ENCODE measurements at places on chromosomes 11 and 22.

- no peak for DNase-seq
Observed at GRCh38 chr11:20122131-20122530, 38.1 kb downstream of the DBX1 start.

DNA sequence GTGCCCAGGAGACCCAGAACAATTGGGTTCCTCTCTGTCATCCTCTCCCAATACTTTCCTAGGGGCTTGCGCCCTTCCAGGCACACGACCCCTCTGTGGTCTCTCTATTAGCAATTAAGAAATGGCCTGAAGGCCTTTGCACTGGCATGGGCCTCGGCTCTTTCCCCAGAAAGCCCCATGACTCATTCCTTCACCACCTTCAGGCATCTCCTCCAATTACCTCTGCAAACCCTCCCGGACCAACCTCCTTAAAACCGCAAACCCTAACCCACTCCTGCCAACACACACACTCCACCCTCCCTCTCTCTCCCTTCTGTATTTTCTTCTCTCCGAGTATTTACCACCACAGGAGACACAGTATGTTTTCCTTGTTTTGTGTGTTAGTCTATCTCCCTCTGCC lies 36.7 kb downstream of the LARGE1 start:
- no peak for DNase-seq

DNA sequence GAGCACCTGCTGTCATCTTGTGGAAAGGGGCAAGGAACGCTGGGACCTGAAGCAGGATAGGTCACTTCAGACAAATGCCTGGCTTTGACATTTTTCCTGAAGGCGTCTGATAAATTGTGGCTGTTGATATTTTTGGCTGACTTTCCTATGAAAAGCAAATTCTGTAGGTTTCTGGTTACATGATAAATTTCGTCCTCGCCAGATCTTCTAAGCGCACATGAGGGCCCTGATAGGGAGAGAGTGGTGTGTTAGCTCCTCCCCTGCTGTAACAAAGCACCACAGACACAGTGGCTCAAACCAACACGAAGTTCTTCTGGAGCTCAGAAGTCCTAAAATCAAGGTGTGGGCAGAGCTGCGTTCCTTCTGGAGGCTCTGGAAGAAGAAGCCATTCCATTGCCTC lies 19.6 kb downstream of the APOL4 start:
- DNase-seq = no peak

DNA sequence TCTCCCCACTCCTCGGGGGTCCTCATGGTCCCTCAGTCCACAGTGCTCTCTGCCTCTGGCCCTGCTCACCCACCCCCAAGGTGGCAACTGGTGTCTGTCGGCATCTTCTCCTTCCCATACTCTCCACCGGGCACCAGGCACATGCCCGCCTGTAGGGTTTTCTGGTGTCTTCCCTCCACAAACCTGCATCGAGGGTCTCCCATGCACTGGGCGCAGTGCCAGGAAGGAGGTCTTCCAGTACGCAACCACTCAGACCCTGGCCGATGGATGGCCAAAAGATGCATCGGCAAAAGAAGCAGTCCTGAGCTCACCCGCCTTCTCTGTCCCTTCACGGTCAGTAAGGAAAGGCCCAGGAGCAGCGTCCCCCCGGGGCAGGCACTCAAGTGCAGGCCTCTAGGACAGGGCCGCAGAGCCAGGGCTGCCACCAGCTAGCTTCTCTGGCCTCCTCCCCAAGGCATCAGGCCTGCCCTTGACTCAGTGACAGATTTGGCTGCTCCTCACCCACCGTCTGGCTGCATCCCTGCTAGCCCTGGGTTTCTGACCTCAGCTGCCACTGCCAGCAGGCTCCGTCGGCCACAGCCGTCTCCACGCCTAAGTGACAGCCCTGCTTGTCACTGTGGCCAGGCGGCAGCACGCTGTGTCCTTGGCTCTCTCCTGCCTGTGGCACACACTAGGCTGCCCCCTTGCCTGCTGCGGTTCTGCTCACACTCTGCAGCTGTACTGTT lies 32.1 kb upstream of the IGSF9B start:
- no peak for DNase-seq

DNA sequence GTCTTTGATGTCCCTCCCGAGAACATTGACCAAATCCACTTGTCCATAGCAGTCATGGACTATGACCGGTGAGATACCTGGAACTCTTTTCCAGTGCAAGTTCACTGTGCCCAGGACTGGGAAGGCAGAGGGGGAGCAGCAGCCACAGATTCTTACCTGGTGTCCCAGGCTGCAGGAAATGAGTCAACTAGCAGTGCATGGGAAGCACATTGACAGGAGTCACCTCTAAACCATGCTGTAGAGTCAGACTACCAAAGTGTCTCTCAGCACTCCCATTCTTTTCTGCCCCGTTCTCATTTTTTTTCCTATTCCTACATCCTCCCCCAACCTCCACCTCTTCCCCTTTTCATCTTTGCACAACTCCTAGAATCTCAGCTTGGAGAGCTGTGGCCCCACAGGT lies 67.2 kb upstream of the OLFML1 start:
- DNase-seq = no peak

DNA sequence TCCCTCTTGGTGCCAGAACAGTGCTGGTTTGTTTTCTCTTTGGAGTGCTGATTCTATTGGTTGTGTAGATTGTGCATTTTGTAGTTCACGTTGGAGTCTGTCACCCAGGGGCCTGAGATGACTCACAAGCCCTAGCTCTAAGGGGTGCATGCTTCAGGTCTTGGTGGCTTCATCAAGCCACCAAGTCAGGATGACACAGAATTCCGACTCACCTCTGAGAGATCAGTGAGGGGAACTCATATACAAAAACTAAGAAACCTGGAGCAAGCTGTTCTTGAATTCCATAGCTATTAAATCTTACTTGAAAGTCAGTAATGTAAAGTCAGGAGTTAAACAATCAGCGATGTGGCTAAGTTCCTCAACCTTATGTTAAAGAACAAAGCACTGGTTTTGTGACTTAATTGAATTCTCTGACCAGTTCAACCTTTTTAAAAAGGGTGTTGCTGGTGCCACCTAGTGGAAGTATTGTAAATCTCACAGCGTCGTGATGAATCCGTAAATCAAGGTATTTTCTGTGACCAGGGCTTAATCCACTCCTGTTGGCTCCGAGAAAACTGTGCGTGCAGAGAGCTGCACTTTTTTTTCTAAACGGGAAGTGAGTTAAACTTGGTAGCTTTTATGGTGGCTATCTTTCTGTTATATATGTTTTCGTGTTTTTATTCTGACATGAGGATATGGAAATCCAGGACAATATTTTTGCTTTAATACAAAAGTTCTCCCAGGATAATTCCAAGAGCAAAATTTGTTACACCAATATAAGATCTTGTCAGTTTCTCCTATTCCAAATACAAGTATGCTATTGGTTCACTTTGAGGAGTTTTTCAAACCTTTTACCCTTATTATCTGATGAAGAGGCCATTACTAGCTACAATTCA lies 14.6 kb downstream of the MMP13 start:
- peak; percentile 19 for DNase-seq

- DNase-seq = no peak
Observed at GRCh38 chr11:83037877-83038276, 33.8 kb downstream of the RAB30 start.

DNA sequence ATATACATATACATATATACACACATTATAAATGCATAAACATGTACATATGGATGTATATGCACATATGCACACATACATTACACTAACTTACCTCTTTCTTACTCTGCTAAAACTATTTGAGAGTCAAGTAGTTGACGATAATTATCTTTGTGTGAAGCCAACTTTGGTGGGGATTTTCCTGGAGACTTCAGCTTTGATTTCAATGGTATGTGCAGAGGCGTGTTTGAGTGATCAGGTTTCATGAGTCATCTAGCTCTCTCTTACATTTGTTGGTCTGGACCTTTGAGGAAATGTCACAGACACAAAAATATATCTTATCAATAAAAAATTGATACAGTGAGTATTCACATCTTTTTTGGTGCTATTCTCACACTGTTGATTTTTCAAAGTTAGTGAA lies 769.1 kb upstream of the LUZP2 start:
- DNase-seq = no peak

DNA sequence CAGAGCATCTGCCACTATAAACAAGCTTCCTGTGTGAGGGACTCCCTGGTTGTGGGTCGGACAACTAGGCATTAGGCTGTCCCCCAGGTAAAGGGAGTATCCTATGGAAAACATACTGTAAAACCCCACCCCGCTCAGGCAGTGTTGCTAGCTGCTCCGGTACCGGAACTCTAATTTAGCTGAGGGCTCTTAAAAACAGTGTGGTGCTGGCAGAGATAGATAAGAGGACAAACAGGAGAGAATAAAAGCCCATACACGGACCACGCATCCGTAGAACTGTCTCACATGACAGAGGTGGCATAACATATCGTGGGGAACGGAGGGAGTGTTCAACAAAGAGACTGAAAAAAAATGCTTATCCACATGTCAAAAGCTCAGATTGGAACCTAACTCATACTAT lies 3.4 kb upstream of the MOGAT2 start:
- DNase-seq = no peak

- no peak for DNase-seq
Observed at GRCh38 chr11:3969613-3970012, 114.1 kb downstream of the STIM1 start.

DNA sequence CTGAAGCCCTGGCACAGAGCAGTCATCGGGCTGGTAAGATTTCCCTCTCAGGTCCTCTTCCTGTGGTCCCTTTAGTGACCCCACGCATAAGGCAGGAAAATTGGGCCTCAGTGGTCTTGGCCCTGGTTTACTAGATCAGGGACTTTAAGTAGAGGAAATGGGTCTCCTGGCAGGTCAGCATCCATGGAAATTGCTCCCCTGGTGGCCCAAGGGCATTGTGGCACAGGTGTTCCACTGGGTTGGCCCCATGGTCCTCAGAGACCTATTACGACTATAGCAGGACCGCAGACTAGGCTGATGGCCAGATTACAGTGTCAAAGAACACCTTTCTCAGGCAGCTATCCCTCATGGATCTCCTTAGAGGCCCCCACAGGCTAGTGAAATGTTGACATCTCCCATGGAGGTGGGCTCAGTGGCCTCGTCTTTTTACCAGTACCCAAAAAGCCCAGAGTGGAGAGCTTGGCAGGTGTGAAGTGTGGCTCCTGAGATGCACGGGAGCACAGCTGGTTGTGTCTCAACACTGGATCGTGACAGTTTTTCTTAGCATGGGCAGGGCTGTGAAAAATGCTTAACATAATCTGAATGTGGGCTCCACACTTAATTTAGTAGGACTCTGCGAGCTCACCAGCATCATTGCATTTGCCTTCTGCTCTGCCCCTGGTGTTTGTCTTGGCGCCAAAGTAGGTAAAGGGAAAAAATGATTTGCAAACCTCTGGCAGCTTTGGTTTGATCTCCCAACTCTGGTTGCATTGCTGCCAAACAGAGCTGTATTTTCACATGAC lies 74.2 kb downstream of the ZBTB16 start:
- no peak for DNase-seq

DNA sequence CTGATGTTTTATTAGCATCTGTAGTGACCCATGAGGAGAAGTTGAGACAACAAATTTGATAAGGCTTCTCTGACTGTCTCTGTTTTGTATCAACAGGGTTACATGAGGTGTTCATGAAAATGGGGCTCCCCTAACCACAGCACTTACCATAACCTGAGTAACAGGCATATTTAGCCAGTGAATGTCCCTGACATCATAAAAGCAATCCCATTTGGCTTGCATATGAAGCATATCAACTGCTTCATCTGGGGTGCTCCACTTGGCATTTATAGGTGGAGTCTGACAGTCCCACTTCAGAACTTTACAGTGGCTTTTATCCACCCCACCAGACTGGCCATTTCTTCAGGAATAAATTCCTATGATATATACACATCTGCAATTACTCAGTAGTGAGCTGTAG lies 257.6 kb downstream of the LUZP2 start:
- DNase-seq = no peak

GRCh38 chr11:62925745-62926679 lies 4.8 kb upstream of the CHRM1 start:
- DNase-seq = no peak

DNA sequence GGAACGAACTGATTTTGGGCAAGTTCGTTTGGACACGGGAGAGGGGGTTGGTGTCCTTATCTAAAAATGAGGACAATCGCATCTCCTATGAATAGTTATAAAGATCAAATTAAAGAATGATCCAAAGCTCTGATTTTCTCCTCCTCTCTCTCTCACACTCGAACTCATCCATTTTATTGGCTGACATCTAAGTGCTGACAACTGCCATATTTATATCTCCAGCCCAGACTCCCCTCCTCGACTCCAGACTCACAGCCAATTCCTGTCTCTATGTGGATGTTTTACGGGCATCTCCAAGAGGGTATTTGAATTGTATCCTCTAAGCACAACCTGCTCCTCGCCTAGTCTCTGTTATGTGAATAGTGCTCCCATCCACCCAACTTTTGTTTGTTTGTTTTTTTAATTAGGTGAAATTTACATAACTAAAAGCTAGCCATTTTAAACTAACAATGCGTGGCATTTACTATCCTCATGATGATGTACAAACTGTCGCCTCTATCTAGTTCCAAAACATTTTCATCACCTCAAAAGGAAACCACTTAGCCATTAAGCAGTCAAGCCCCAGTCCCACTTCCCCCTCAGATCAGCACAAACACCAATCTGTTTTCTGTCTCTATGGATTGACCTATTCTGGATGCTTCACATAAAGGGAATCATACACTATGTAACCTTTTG lies 4.0 kb downstream of the SYN3 start:
- DNase-seq = no peak

GRCh38 chr22:49503321-49503720 lies 324.4 kb downstream of the BRD1 start:
- no peak for DNase-seq

DNA sequence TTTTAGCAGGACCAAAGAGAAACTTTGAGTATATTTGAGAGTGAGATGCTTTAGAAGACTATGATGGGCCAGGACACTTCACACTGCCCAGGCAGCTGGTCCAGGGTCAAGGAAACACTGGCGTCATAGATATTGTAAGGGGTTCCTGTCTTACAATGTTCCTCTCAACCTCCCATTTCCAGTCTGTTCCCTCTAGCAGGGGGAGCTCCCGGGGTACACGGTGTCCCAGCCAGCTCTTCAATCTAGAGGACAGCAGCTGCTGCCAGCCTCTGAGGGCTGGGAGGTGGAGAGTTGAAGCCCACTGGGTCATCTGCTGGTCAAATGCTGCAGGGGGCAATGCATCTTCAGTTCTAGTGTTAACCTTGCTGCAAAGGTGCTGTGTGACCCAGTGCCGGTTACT lies 40.7 kb upstream of the TIMP3 start:
- no peak for DNase-seq

GRCh38 chr22:48171271-48171691 lies 1408.8 kb downstream of the TBC1D22A start:
- DNase-seq = no peak

DNA sequence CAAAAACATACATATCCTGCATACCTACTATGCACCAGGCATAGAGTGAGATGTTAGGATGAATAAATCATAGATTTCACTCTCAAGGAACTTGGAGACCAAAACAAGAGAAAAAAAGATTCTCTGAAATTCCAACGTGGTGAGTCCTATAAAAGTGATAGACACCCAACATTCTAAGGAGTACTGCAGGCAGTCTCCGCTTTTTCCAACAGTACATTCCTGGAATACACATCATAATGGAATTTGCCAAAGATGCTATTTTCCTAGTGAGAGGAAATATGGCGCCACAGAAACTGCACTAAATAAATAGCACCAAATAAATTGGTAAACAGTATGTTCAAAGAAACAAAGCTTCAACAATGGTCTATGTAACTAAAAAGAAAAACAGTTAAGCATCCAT lies 6.0 kb downstream of the TMEM123 start:
- DNase-seq = no peak

GRCh38 chr22:21697021-21697771 lies 31.4 kb downstream of the PPIL2 start:
- no peak for DNase-seq

- DNase-seq = no peak
Observed at GRCh38 chr11:93729129-93729616, 12.1 kb downstream of the TAF1D start.
